ENCODE measurements at places on chromosomes 4 and X. TPM values are rescaled to one million over a fixed set of nuclear protein-coding genes. Genes with fewer than 3 reads are reported as not detected.
A peak's percentile ranks its signal among the peaks of the same experiment; 100 is the strongest.

The KLHL8 gene
- total RNA-seq, result 24.2 TPM

The RADX gene
- total RNA-seq, result 8.0 TPM

The TMEM271 gene
- total RNA-seq, result not detected

GRCh38 chrX:154840856-154841255 lies 6.4 kb upstream of the SMIM9 start:
- no peaks in the 10 kb centered on the region for H3K36me3 ChIP-seq
- no peaks in the 10 kb centered on the region for H3K27me3 ChIP-seq
- no peak overlapping the region for H3K4me3 ChIP-seq
- H3K27ac ChIP-seq, result no peak overlapping the region

- H3K4me1 ChIP-seq, result peaks cover 20% of the 10 kb centered on the region
- H3K4me3 ChIP-seq, result peak overlapping the region; percentile 65
- no peaks in the 10 kb centered on the region for H3K27me3 ChIP-seq
- DNase-seq, result no peak
Measured at GRCh38 chr4:47485768-47486167, 693 bp downstream of the ATP10D start.

DNA sequence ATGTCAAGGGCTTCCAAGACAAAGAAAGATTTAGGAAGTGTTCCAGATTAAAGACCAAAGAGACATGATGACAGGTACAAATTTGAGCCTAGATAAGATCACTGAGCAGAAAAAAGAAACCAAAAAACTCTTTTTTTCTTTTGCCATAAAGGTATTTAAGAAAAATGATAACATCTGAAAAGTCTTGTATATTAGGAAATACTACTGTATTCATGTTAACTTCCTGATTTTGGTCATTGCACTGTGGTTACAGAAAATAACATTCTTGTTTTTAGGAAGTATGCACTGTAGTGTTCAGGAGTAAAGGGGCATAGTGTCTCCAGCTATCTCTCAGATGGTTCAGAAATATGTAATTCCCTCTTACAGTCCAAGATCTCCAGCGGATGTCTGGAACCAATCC lies 37.1 kb downstream of the RWDD4 start:
- H3K27ac ChIP-seq, result no peak overlapping the region
- H3K4me3 ChIP-seq, result no peak overlapping the region
- no peaks in the 10 kb centered on the region for H3K36me3 ChIP-seq

DNA sequence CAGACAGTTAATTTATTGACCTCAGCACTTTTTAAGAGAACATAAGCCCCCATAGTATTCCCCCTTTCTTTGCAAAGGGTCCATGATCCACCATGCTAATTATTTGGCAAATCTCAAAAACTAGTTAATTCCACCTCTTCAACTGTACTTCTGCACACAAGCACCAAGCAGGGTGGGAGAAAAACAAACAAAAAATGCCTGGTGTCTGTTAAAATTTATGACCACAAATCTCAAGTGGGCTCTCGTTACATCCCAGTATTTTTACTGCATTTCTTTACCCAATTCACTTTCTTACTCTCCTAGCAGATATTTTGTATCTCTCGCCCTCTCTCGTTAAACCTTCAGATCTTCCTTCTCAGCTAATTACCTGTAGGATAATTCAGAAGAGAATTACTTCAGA lies 6.1 kb downstream of the ARSJ start:
- DNase-seq, result no peak
- no peaks in the 10 kb centered on the region for H3K27me3 ChIP-seq
- H3K4me1 ChIP-seq, result no peaks in the 10 kb centered on the region

DNA sequence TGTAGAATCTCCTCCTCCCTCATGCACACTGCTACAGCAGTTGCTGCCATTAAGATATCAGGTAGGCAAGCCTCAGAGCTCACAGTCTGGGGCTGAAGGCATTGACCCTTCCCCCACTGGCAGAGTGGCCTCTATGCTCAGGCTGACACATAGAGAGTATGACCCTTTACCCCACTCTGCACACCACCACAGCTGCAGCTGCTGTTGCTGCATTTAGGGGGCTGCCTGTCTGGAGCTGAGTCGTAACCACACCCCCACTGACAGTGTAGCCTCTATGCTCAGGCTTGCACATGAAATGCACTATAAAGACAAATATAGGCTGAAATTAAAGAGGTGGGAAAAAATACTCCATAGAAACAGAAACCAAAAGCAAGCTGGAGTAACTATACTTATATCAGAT lies 289.3 kb upstream of the PABPC4L start:
- H3K27ac ChIP-seq, result no peak overlapping the region
- H3K4me1 ChIP-seq, result no peaks in the 10 kb centered on the region
- no peaks in the 10 kb centered on the region for H3K36me3 ChIP-seq

All from HCT116 (cell line).